Activated effector memory CD4-positive, alpha-beta T cell treated with anti-CD3 and anti-CD28 coated beads, Interleukin-2, amount 50 U/mL, for 16 hours (primary cell): ENCODE measurements at places on chromosomes 5 and 9.

DNA sequence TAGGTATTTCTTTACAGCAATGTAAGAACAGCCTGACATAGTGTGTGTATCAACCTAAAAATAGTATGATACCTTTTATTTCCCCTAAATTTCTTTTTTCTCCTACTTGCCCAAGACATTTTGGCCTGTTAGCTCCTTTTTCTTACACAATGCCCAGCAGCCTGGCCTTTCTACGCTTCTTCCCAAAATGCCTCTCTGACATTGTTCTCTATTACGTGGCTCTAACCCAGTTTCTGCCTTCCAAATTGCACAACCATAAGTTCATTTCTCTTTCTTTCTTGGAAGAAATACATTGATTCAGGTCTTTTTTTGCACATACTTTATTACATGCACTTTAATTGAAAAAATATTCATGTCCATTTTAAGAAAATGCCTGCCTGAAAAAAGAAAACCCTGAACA is 408.2 kb downstream of the PRR16 start:
- no peak for DNase-seq

- no peak for DNase-seq
These were observed 422.2 kb downstream of the CTNND2 start for GRCh38 chr5:11482011-11482410.

- DNase-seq, result no peak
These were observed 1.5 kb downstream of the SYNPO start for GRCh38 chr5:150641824-150642566.

DNA sequence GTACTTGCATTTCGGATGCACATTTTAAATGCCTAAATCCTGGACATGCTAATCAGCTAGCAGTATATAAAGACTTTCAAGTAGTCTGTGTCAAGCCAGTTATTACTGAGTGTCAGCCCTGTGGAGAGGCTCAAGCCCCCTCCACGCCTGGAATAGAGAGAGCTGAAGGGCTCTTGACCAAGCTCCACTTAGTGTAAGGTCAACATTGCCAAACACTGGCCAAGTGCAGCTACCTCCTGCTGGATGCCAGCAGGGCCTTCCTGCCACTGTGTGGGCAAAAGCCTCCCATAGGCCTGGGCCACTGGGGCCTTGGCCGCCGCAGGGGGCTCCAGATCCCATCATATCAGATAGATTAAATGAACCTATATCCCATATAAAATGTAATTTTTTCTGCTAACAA is 239.4 kb upstream of the PANK3 start:
- no peak for DNase-seq

GRCh38 chr5:65480306-65480865 is 1.3 kb downstream of the ADAMTS6 start:
- DNase-seq, result peak; percentile 70

DNA sequence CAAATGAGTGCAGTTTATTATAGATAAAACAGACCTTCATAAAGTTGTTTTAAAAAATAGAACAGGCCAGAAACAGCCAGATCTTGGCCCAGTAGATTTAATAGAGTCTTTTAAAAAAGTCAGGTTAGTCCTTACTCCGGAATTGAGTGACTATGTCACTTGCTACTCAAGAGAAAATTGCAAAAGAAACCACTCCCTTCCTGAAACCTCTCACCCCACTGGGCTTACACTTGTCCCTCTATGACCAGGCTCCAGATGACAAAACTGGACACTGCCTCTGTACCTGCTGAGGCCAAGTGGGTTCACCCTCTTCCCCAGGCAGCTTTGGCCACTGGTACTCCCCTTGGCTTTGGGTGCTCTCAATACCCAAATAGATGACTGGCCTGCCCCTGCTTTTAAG is 357.2 kb upstream of the TRPC7 start:
- no peak for DNase-seq

GRCh38 chr5:77973253-77973609 is 197.1 kb upstream of the TBCA start:
- DNase-seq, result no peak

DNA sequence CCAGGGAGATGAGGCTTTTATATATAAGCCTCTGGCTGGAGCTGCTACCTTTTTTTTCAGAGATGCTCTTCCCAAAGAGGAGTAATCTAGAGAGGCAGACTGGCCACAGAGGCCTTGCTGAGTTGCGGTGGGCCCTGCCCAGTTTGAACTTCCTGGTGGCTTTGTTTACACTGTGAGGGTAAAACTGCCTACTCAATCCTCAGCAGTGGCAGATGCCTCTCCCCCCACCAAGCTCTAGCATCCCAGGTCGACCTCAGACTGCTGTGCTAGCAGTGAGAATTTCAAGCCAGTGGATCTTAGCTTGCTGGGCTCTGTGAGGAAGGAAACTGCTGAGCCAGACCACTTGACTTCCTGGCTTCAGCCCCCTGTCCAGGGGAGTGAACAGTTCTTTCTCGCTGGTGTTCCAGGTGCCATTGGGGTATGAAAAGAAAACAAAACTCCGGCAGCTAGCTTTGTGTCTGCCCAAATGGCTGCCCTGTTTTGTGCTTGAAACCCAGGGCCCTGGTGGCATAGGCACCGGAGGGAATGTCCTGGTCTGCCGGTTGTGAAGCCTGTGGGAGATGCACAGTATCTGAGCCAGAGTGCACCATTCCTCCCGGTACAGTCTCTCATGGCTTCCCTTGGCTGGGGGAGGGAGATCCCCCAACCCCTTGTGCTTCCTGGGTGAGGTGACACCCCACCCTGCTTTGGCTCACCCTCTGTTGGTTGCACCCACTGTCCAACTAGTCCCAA is 219.5 kb upstream of the IZUMO3 start:
- no peak for DNase-seq

GRCh38 chr5:172448999-172449398 is 5.3 kb downstream of the SH3PXD2B start:
- peak; percentile 52 for DNase-seq

- no peak for DNase-seq
These were observed 33.0 kb upstream of the RASGRF2 start for GRCh38 chr5:80926979-80927656.

DNA sequence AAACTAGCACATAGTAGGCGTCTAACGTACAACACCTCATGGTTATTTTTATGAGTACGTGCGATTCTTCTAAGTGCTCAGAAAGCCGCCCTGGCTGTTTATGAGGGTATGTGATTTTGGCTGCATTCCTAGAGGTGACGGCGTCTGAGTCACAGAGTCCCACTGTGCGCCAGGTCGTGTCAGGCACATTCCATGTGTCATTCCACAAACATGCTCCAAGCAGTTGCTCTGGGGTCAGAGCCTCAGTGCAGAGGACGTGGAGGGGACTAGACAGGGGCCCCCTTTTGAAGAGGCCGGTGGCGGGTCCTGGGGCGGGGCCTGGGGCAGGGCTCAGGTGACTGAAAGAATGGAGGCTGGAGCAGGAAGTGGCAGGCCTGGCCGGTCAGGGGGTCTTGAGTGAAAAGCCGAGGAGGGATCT is 51.9 kb downstream of the NEK6 start:
- DNase-seq, result no peak

DNA sequence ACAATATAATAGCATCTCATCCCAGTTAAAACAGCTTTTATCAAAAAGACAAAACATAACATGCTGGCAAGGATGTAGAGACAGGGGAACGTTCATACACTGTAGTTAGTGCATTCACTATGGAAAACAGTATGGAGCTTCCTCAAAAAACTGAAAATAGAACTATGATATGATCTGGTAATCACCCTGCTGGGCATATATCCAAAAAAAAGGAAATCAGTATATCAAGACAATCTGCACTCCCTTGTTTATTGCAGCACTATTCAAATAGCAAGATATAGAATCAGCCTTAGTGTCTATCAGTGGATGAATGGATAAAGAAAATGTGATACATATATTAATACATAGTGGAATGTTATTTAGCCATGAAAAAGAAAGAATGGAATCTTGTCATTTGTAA is 88.5 kb downstream of the PBX3 start:
- DNase-seq, result no peak

GRCh38 chr5:134969166-134969565 is 1.5 kb downstream of the CATSPER3 start:
- no peak for DNase-seq

- no peak for DNase-seq
These were observed 136.9 kb upstream of the ANKH start for GRCh38 chr5:15008476-15008875.

- DNase-seq, result no peak
These were observed at the start of gene HTR1A for GRCh38 chr5:63962279-63962678. TSS of gene HTR1A (minus strand) at chr5:63962445. CDS start at chr5:63961719, 726 bp downstream.

DNA sequence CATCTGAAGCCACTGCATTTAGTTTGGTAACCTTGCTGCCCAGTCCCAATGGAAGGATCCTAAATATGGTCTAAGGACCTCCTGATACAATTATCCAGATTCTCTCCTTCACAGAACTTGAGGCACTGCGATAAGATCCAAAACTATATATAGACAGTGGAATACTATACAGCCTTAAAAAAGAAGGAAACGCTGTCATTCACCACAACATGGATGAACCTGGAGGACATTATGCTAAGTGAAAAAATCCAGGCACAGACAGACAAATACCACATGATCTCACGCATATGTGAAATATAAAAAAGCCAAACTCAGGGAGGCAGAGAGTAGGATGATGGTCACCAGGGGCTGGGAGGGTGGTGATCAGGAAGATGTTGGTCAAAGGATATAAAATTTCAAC is 2.8 kb upstream of the IL4 start:
- no peak for DNase-seq

DNA sequence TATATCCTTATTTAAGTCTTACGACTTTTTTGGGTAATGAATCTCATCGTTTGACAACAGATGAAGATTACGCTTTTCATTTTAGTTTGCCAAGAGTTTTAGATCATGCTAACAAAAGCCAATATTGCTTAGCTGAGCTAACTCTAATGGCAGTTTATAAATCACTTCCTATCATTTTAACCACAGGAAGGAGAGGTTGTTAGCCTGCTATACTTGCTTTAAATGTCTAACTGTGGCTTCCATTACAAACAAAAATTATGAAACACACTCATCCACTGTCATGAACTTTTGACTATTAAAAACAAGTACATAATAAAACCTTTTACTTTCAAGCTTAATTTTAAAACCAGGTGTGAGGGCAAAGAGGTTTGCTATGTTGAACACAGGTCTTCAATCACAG is 53.7 kb upstream of the ANKH start:
- DNase-seq, result no peak

- DNase-seq, result peak; percentile 55
These were observed 1.2 kb upstream of the SLC25A48 start for GRCh38 chr5:135832941-135833920.

- DNase-seq, result no peak
These were observed 17.7 kb downstream of the RFESD start for GRCh38 chr5:95664204-95664786.

DNA sequence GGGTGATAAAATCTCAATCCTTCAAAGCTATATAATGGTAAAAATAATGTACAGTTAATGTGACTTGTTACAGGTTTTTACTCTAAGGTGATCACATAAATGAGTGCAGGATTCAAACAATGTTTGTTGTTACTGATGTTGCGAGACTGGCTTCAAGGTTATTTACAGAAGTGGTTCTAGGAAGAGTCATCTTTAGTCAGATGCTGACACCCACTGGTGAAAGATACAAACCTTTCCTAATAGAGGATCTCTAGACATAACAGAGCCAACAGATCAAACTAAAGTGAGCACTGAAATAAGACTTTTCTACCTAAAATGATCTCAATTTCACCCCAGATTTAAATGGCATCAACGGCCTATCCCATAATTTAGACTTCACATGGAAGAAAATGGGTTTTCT is 20.2 kb downstream of the ARSB start:
- DNase-seq, result no peak
